ENCODE measurements at places on chromosomes 16 and 17. TPM values are rescaled to one million over a fixed set of nuclear protein-coding genes. Genes with fewer than 3 reads are reported as not detected.

DNA sequence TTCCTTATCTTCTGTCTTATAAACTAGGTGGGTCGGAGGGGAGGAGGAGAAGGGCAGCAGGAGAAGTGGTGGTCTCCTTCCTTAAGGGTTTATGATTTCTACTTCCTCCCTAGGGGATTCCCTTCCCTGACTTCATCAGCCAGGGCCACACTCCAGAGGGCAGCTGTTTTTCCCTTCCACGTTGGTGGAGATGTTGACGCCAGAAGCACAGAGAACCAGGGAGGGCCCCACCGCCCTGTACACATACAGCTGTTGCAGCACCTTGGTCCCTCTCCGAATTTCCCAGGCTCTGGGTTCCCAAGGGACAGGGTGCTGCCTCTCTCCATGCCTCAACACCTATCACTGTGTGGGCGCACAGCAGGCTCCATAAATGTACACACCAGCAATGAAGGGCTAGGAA, 5.6 kb upstream of the SLC6A4 start:
- DNase-seq = no peak

- DNase-seq = no peak
These were observed 537 bp upstream of the GJC1 start for GRCh38 chr17:44830359-44831288.

GRCh38 chr17:71649941-71650350, 470.9 kb upstream of the SOX9 start:
- peak; percentile 15 for DNase-seq

- peak; percentile 75 for DNase-seq
These were observed 41.9 kb downstream of the FTO start for GRCh38 chr16:53745753-53746266.

- DNase-seq = no peak
These were observed 7.2 kb upstream of the METTL9 start for GRCh38 chr16:21592191-21592590.

DNA sequence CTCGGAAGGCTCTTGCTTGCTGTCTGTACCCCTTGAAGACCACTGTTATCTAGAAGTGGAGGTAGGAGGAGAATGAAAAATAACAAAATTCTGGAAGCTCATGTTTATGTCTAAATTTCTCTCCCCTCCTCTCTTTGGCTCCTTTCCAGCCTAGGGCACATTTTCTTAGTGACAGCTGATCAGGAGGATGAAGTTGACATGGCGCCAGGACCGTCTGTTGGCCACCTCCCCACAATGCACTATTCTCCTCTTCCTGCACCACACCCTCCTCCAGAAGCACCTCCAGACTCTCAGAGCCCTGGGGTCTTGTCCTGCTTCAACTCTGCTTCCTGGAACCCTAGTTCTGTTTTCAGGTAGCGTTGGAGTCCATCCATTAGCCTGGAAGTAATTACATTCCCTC, 25.5 kb upstream of the SSTR2 start:
- DNase-seq = no peak

GRCh38 chr16:87723226-87723623, 42.6 kb downstream of the KLHDC4 start:
- DNase-seq = peak; percentile 98

- no peak for DNase-seq
These were observed 37.6 kb upstream of the ACSF3 start for GRCh38 chr16:89055894-89056555.

DNA sequence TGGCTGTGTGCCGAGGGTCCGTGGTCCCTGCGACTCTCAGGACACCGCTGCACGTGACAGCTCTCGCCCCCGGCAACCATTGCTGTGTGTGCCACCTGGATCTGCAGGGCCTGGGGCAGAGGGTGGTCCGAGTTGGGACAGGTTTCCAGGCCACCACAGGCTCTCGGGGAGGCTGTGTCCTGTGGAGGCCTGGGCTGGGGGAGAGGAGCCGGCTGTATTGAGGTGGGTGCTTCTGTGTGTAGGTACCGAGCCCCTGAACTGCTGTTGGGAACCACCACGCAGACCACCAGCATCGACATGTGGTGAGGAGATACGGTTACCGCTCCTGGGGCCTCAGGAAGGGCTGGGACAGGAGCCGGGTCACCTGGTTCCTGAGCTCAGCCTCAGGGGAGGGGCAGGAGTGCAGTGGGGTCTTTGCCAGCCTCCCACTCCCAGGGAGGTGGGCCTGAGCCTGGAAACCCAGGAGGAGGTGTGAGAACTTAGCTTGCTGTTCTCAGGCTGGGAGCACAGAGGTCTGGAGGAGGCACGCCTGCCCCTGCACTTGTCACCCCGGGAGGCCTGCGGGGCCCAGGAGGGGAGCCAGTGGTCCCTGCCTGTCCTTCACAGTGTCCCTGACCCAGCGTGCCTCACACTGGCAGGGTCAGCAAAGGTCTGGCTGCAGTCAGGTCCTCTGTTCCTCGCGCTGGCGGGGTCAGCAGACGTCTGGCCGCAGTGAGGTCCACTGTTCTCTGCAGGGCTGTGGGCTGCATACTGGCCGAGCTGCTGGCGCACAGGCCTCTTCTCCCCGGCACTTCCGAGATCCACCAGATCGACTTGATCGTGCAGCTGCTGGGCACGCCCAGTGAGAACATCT, 7.3 kb downstream of the SPATA2L start:
- DNase-seq = no peak

- peak; percentile 76 for DNase-seq
These were observed 2.9 kb upstream of the IFI35 start for GRCh38 chr17:43003542-43004172.

GRCh38 chr17:73011016-73011486, 81.4 kb downstream of the SLC39A11 start:
- DNase-seq = no peak

GRCh38 chr17:55172612-55173011, 92.1 kb upstream of the HLF start:
- no peak for DNase-seq

- no peak for DNase-seq
These were observed 399.9 kb upstream of the CDH11 start for GRCh38 chr16:65521633-65522328.

DNA sequence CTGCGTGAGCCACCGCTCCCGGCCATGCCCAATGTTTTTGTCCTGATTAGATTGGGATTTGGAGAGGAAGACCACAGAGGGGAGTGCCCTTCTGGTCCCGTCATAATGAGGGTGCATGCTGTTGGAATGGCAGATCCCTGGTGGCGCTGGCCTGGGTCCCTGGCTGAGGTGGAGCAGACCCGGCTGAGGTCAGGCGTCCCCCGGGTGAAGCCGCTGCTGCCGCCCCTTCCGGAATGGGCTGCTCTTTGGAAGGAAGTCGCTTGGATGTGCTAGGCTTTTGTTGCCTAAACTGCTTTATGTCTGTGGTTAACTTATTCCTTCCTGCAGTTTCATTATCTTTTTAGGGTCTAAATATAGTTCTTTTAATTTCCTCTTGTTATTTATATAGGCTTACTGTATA, 120.3 kb upstream of the CHMP6 start:
- no peak for DNase-seq

DNA sequence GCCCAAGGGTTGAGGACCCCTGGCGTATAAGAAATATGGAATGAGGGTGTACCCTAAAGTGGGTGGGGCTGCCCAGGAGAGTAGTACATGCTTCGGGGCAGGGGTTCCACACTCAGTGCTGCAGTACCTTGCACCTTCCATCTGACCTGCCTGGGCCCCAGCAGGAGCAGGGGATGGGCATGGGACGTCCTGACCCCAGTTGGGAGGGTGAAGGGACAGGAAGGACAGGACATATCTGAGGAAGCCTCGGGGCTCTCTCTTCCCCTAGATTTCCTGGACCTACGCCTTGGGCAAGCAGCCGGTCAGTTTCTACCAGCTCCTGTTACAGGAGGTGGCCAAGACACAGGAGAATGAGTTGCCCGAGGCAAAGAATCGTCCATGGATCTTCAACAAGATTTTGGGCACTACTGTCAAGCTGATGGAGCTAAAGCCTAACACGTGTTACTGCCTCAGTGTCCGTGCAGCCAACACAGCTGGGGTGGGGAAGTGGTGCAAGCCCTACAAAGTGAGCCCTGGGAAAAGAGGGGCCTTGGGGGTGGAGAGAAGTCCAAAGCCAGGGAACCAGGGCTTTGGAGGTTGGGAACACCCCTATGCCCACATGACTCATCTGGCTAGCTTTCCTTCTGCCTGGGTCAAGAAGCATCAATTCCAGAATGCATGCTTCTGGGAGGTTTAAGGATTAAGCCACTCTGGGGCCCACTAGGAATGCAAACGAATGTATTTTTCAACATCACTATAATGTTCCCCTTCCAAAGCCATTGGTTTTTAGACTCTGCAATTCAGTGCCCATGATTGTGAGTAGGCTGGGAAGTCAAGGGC, 7.9 kb downstream of the FNDC8 start:
- peak; percentile 50 for DNase-seq

DNA sequence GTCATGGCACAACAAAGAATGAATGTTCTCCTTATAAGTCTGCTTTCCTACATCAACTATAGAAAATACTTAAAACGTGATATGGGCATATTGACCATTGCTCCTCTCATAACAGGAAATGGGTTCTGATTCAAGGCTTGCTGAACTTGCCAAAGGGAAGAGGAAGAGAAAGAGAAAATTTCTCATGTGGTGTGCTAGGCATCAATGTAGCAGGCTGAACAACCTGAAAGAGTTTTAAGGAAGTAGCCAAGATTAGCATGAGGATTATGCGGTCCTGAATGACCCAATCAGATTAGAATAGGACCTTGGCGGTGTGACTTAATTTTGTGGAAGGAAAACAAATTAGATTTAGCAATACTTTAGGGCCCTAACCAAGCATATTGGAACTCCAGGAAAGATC, 617.7 kb upstream of the CDH11 start:
- DNase-seq = no peak

DNA sequence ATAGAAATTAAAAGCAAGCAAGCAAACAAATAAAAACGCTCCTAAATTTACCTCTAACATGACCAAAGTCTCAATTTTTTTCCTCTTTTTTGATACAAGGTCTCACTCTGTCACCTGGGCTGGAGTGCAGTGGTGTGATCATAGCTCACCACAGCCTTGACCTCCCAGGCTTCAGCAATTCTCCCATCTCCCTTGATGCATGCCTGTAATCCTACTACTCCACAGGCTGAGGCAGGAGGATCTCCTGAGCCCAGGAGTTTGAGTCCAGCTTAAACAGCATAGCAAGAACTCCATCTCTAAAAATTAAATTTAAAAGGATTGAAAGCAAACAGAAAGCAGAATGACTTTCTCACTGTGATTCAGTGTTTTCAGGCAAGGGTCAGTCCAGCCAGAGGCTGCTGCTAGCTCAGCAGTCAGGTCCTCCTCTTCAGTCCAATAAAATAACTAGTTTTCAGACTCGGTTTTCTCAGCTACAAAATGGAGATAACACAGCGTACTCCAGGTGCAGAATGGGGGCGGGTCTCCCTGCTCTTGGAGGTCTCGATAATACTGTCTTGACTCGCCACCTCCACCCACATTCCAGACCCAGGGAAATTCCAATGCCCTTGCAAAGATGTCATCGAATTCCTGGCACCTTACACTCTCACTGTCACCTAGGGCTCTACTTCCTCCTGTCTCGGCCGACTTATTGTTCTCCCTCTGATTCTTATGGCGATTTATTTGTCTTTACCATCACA, 20.7 kb upstream of the MRTFB start:
- DNase-seq = no peak

DNA sequence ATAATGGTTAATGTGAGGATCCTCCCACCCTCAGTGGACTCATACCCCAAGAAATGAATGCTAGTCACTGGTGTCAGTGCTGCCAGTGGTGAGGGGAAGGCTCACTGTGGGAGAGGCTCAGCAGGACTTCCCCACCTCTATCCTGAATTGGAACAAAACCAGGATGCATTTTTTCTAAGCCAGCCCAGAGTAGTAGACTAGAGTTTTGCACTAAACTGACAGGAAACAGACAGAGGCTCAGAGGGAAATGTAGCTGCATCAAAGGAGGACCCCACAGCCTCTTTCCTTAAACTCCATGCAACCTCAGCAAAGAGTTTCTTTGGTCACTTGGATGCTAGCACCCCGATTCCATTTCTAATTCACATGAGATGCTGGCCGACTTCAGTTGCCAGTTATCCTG, 10.7 kb upstream of the SKAP1 start:
- no peak for DNase-seq

Gene CEP295NL
- 0.17 TPM for total RNA-seq

Gene GRAP
- total RNA-seq = not detected

Gene ALDH3A1
- total RNA-seq = not detected

Gene HOXB13
- total RNA-seq = 0.77 TPM

Gene CCDC102A
- 7.7 TPM for total RNA-seq
